NCI-H2171 (cell line): ENCODE measurements at places on chromosomes 3 and 15.

DNA sequence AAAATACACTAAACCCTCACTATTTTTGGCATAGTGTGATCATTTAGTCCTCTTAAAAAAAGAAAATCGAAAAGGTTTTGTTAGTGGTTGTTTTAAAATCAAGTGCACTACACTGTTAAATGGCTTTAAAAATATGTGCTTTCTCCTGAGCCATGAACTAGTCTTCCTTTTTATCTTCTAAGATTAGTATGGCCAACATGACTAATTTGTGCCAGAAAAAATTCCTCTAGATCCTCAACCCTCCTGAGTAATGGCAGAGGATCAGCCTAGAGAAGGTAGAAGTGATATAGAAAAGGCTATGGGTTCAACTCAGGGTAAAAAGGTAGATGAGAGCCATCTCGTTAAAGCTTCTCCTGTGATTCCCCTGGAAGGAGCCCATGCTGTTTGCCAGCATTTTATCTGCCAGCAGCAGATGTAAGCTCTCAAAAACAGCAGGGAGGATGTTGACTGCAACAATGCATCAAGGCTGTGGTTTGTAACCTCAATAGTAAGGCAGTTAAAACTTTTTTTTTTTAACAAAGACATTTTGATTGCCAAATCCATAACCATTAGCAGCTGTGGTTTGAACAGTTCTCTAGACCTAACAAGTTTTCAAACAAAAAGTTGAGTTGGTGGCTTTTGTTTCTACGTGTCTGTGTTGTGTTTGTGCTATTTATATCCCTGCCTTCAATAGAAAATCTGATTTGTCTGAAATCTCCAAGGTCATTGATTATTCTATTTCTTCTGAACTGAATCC, 30.2 kb upstream of the ZNF609 start:
- DNase-seq: peak; percentile 19

GRCh38 chr15:35256551-35256950, 171.5 kb upstream of the NANOGP8 start:
- no peak for DNase-seq

DNA sequence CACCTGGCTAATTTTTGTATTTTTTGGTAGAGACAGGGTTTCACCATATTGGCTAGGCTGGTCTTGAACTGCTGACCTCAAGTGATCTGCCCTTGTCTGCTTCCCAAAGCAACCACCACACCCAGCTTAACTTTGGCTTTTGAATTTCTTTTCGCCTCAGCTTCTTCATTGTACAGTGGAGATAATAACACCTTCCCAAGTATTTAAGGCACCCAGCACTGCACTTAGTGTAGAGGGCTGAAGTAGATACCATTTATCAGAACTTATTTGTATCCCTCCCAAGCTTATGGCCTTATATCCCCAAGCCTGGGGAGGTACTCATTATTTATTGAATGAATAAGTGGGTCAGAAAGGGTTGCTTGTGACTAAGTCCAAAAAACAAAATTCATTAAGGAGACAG, 2.3 kb downstream of the SQOR start:
- DNase-seq: no peak

- no peak for DNase-seq
Measured at GRCh38 chr3:173826416-173826815, 428.9 kb downstream of the NLGN1 start.

DNA sequence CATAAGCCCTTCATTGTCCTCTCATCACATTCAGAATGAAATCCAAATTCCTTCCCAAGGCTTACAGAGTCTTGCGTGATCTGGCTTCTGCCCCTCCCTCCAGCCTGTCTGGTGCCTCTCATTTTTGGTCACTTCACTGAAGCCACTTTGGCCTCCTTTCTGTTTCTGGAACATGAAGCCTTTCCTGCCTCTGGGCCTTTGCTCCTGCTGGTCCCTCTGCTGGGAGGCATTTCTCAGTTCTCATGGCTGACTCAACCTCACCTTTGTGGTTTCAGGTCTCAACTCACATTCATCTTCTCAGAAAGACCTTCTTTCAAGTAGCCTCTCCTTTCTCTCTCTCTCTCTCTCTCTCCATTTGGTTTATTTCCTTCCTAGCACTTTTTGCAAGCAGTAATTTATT, 43.9 kb upstream of the BHLHE40 start:
- DNase-seq: no peak

GRCh38 chr3:39205131-39205530, 12.7 kb upstream of the XIRP1 start:
- no peak for DNase-seq

DNA sequence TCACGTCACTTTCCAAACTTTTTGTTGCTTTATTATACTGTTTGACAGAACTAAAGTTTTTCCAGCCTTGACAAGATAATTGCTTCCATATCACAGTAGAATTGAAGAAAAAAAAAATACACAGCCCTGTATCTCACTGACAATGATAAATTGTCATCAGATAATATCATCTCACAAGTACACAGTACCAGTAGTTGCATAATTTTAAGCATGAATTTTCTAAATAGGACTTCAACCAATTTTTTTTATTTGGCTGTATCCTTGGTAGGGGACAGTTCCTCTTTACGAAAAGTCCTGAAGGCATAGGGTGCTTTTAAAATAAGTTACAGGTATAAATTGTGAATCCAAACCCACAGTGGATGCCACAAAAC, 230.7 kb downstream of the ATP8B4 start:
- no peak for DNase-seq

DNA sequence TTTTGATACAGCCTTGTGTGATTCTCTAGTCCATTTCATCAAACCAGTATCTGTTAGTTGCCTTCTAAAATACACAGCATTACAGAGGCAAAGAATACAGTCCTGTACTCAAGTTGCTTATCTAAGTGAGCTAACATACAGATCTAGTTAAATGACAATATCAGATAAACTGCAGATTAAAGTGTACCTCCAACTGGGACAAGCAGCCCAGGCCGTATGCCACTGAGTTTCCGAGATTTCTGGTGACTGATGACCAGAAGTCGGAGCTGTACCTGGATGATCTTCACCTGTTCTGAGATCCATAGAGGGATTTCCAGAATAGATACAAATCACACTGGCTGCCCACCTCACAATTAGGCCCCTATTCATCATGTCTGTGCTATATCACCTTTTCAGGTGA, 6.3 kb upstream of the TRIM59 start:
- no peak for DNase-seq

DNA sequence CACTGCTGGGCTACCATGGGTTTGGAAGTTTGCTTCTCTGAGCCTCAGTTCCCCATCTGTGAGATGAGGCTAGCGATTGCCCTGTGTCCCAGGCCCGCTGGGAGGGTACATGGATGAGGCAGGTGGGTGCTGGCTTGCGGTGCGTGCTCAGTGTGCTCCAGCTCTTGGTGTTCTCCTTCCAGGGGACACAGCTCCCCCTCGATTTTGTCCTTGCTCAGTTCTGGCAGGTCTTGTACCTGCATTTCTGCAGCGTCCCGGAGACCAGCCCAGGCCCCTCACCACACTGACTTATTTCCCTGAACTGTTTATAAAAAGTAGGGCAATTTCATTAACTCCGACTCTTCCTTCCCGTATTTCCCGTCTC, 95.4 kb downstream of the TBC1D2B start:
- DNase-seq: no peak

- no peak for DNase-seq
Measured at GRCh38 chr15:93495799-93496637, 407.0 kb upstream of the RGMA start.

GRCh38 chr3:153290268-153291015, 128.4 kb downstream of the RAP2B start:
- no peak for DNase-seq

DNA sequence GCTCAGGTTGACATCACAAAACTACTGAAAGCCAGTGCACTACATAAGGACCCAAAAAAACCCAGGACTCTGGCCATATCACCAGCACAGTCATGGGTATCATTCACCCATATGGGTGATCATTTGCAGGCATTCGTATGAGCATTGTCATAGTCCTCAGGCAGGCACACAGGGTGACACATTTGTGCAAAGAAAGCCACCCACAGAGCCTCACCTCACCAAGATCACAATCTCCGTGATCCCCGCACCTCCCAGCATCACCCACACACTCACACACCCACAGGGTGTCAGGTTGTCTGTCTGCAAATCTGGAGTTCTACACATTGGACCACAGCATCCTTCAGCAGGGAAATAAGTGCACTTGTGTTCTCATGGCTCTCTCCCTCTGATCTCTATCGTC, 166.0 kb upstream of the LPP start:
- DNase-seq: no peak

DNA sequence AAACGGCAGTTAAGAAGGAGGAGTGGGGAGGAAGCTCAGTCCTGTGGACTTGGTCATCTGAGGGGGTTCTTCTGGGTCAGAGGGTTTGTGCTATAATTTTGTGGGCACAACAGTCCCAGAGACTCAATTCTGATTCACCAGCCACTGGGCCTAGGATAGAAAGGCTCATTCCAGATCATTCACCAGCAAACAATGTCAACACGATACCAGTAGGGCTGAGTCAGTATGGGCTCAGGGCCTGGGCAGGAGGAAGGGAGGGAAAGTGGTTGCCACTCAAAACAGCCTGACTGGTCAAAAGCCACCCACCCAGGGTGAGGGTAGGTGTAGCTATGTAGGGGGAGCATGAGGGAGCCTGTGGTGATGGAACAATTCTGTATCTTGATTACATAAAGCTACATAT, 86.9 kb upstream of the MEX3B start:
- DNase-seq: no peak

GRCh38 chr3:169255511-169255910, 408.0 kb downstream of the MECOM start:
- no peak for DNase-seq

DNA sequence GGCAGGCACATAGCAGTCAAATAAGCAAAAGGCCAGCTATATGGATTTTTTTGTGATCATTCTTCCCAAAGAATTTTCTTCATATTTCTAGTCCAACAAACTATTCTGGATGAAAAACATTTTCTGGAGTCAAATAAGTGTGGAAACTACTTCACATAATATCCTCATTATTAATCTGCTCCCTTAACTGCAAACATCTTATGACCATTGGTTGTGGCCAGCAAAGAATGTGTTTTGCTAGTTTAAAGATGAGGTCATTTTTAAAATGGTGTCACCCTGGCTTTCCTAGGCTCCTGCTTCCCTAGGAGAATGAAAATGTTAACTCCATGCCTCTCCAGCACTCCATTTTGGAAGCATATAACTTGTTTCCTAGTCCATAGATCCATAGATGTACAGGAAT, 118.8 kb downstream of the SST start:
- no peak for DNase-seq

- DNase-seq: no peak
Measured at GRCh38 chr3:16398648-16399047, 114.9 kb downstream of the RFTN1 start.

- DNase-seq: no peak
Measured at GRCh38 chr3:67882981-67883380, 228.6 kb upstream of the SUCLG2 start.

GRCh38 chr3:187027531-187028278, 97.4 kb downstream of the ST6GAL1 start:
- DNase-seq: no peak

DNA sequence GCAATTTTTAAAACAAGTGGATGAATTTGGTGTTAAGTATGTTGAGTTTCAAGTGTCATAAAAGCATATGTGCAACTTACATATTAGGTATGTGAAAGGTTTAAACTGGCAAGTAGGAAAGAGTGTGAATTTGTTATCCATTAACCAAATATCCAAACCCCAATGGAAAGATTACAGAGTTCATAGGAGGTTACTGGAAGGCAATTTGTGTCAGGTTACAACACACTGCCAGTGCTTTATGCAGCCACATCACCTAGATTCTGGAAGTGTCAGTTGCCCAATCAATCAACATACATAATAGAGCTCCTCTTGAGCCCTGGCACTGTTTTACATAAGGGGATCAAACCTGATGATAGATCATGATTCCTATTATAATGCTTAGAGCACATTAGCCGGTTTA, 261.0 kb downstream of the ROBO1 start:
- DNase-seq: no peak
